ENCODE measurements at places on chromosomes 16 and 17.

- no peak overlapping the region for H3K4me3 ChIP-seq
- peak; percentile 56 for DNase-seq
- H3K36me3 ChIP-seq = no peaks in the 10 kb centered on the region
- no peaks in the 10 kb centered on the region for H3K27me3 ChIP-seq
- peak overlapping the region; percentile 85 for H3K27ac ChIP-seq
Measured at GRCh38 chr17:77326076-77326591, 185.4 kb downstream of the SEC14L1 start.

- no peaks in the 10 kb centered on the region for H3K36me3 ChIP-seq
- peak overlapping the region; percentile 57 for H3K4me3 ChIP-seq
- peaks cover 16% of the 10 kb centered on the region for H3K4me1 ChIP-seq
- no peak for DNase-seq
Measured at GRCh38 chr17:58532555-58532951, 18.1 kb upstream of the MTMR4 start.

GRCh38 chr17:82970067-82970466 lies 109.3 kb upstream of the METRNL start:
- no peak overlapping the region for H3K27ac ChIP-seq
- no peaks in the 10 kb centered on the region for H3K4me1 ChIP-seq
- no peaks in the 10 kb centered on the region for H3K36me3 ChIP-seq
- no peak overlapping the region for H3K4me3 ChIP-seq

GRCh38 chr16:88790312-88791211 lies 5.5 kb upstream of the PIEZO1 start:
- H3K4me1 ChIP-seq = peaks cover 10% of the 10 kb centered on the region
- H3K27ac ChIP-seq = peak overlapping the region; percentile 65
- H3K27me3 ChIP-seq = peaks cover 6% of the 10 kb centered on the region
- no peaks in the 10 kb centered on the region for H3K36me3 ChIP-seq

- no peak overlapping the region for H3K4me3 ChIP-seq
- peaks cover 1% of the 10 kb centered on the region for H3K36me3 ChIP-seq
- no peaks in the 10 kb centered on the region for H3K4me1 ChIP-seq
- no peaks in the 10 kb centered on the region for H3K27me3 ChIP-seq
Measured at GRCh38 chr17:69117855-69118784, 23.6 kb downstream of the ABCA6 start.

- no peaks in the 10 kb centered on the region for H3K27me3 ChIP-seq
- DNase-seq = no peak
- no peaks in the 10 kb centered on the region for H3K36me3 ChIP-seq
- H3K4me3 ChIP-seq = no peak overlapping the region
- H3K27ac ChIP-seq = no peak overlapping the region
Measured at GRCh38 chr17:10558049-10558448, 8.6 kb upstream of the MYH2 start.

DNA sequence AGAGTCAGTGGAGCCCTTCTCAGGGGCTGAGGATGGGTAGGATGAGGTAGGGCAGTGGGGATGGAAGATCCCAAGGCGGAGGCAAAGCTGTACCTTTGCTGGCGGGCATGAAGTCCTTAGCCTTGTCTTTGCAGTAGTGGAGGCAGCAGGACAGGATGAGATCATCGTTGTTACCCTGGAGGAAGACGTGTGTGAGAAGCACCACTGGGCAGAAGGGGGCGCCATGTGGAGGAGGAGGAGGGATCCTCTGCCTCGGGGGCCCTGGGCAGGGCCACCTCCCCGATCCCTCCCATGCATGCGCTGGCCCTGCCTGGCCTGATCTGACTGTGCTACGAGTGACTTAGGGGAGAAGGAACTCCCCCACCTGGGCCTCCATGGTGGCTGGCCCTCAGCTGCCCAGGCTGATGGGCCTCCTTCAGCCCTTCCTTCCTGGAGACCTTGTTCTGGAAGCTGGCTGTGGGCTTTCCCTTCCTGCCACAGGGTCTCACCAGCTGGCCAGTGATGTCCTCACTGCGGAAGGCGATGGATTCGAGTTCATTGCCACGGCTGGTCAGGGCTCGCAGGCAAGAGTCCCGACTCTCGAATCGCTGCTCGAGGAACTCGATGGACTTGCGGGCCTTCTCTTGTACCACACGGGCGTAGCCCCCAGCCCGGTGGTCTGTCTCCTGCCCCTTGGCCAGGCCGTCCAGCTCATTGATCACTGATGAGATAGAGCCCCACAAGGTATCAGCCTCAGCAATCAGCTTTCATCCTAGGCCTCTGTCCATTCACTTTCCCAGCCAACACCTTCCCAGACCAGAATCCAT lies 10.3 kb downstream of the HIC1 start:
- DNase-seq = no peak
- H3K36me3 ChIP-seq = peaks cover 24% of the 10 kb centered on the region
- peak overlapping the region; percentile 55 for H3K27ac ChIP-seq
- H3K27me3 ChIP-seq = no peaks in the 10 kb centered on the region
- peaks cover 72% of the 10 kb centered on the region for H3K4me1 ChIP-seq

DNA sequence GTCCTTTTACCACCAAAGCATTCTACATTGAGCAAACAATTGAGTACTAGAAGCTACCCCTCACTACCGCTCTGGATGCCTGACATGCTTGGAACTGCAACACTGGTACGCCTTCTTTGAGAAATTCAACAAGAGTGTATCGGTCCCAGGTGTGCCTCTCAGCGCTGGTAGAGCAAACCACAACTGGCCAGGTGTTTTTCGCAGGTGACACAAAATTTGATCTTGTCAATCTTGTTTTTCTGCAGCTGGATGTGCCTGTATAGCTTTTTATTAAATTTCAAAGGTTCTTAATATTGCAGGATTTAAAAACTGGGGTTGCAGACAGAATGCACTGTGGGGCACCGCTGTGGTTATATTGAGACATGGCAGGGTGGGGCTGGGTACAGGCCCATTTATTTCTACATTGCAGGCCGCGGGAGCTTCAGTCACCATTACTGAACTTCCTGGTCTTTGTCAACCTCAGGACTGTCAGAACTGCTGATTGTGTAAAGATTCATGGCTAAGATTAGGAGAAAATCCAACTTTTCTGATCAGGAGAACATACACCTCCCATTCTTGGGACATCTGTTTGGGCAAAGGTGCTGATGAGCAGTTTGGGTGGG lies 4.5 kb upstream of the SNX20 start:
- H3K27me3 ChIP-seq = no peaks in the 10 kb centered on the region
- no peaks in the 10 kb centered on the region for H3K36me3 ChIP-seq
- H3K4me3 ChIP-seq = no peak overlapping the region
- H3K4me1 ChIP-seq = peaks cover 24% of the 10 kb centered on the region
- no peak for DNase-seq

DNA sequence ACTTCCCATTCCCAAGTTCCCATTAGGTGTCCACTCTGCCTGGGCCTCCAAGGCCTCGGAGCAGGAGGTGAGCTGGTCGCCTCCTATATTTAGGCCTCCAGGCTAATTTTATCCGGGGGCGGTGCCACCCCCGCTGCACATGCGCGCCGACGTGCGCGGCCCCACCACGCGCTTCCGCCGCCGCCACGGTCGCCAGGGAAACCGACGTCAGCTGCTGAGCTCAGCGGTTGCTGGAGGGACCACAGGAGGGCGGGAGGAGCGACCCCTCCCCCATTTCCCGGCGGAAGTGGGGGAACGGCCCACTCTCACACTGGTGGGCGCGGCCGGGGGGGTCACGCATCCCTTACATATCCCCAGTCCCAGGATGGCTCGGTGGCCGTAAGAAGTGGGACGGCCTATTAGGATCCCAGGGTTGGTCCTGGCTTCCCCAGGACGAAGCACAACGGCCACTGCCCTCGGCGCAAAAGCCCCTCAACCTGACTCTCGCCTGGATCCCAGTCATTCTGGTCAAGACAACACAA lies 1.0 kb downstream of the PER1 start:
- H3K4me3 ChIP-seq = peak overlapping the region; percentile 85
- peak overlapping the region; percentile 100 for H3K27ac ChIP-seq
- H3K4me1 ChIP-seq = peaks cover 34% of the 10 kb centered on the region
- DNase-seq = peak; percentile 95

- H3K4me1 ChIP-seq = no peaks in the 10 kb centered on the region
- H3K27me3 ChIP-seq = no peaks in the 10 kb centered on the region
- DNase-seq = no peak
- no peaks in the 10 kb centered on the region for H3K36me3 ChIP-seq
Measured at GRCh38 chr16:58638148-58639036, 8.8 kb upstream of the CNOT1 start.

DNA sequence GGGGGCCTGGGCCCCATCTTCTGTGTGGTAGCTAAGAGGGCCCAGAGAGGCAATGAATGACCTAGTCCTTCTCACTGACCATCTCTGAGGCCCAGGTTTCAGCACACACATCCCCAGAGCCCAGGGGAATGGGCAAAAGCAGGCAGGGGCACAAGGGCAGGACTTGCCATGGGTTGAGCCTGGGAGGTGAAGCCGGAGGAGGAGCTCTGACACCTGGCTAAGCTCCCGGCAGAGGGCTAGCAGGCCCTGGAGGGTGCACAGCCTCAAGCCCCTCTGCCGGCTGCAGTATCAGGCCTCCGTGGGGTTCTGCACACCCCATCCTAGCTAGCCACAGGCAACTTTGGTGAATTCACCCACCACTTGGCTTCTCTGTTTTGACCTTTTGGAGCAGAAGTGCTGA lies 5.3 kb downstream of the SRCIN1 start:
- no peaks in the 10 kb centered on the region for H3K4me1 ChIP-seq
- H3K27me3 ChIP-seq = peaks cover 69% of the 10 kb centered on the region
- DNase-seq = no peak
- H3K4me3 ChIP-seq = no peak overlapping the region
- no peak overlapping the region for H3K27ac ChIP-seq
- H3K36me3 ChIP-seq = no peaks in the 10 kb centered on the region

DNA sequence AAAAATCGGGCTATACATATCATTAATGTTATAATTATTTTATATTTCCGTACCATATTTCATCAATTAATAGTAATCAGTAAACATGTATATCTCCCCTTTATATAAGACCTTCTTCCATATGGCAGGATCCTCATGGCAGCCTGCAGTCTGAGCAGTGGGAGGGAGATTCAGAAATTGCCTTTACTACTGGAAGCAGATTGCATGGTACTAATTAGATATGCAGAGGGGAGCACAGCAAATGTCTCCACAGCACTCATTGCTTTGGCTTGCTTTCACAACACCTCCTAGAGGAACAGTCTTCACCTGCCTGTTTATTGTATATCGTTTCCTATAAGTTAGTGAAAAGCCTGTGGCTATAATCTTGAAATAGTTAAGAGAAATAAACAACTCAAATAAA lies 585.8 kb upstream of the GOT2 start:
- DNase-seq = no peak
- H3K36me3 ChIP-seq = no peaks in the 10 kb centered on the region
- H3K4me3 ChIP-seq = no peak overlapping the region

DNA sequence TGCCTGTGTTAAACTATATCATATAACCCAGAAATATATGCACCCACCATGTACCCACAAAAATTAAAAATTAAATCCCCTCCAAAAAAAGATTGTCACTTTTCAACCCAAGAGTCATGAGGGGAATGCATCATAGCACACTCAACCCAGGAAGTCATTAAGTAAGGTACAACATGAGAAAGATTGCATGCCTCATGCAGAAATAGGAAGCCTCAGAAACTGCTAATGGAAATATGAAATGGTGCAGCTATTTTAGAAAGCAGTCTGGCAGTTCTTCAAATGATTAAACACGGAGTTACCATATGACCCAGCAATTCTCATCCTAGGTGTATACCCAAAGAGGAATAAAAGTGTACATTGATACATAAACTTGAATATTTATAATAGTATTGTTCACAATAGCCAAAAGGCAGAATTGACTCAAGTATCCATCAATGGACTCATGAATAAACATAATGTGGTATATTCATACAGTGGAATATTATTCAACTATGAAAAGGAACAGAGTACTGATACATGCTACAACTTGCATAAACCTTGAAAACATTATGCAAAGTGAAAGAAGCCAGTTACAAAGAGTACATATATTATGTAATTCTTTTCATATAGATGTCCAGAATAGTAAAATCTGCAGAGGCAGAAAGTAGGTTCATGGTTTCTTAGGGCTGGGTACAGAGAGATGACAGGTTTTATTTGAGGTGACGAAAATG lies 70.4 kb downstream of the TMEM100 start:
- H3K27ac ChIP-seq = no peak overlapping the region
- H3K4me3 ChIP-seq = no peak overlapping the region
- no peaks in the 10 kb centered on the region for H3K36me3 ChIP-seq
- no peak for DNase-seq
- no peaks in the 10 kb centered on the region for H3K27me3 ChIP-seq
- H3K4me1 ChIP-seq = no peaks in the 10 kb centered on the region

DNA sequence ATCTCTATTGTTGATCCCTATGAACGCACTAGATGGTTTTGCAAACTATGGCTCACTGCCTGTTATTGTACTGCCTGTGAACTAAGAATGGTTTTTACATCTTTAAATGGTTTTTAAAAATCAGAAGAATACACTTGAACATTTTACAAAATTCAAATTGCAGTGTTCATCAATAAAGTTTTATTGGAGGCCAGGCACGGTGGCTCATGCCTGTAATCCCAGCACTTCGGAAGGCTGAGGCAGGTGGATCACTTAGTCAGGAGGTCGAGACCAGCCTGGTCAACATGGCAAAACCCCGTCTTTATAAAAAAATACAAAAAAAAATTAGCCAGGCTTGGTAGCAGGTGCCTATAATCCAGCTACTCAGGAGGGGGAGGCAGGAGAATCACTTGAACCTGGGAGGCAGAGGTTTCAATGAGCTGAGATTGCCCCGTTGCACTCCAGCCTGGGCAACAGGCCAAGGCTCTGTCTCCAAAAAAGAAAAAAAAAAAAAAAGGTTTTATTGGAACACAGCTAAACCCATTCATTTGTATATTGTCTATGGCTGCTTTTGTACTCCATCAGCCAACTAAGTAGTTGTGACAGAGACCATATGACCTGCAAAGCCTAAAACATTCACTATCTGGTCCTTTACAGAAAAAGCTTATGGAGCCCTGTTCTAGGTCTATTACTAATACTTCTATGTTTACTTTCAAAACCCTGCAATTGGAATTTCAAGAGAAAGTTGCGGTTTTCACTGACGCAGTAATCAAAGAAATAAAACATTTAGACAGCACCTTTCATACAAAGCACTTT lies 18.9 kb downstream of the IKZF3 start:
- no peak overlapping the region for H3K27ac ChIP-seq
- no peaks in the 10 kb centered on the region for H3K36me3 ChIP-seq
- no peak overlapping the region for H3K4me3 ChIP-seq
- H3K27me3 ChIP-seq = peaks cover 5% of the 10 kb centered on the region
- H3K4me1 ChIP-seq = no peaks in the 10 kb centered on the region

DNA sequence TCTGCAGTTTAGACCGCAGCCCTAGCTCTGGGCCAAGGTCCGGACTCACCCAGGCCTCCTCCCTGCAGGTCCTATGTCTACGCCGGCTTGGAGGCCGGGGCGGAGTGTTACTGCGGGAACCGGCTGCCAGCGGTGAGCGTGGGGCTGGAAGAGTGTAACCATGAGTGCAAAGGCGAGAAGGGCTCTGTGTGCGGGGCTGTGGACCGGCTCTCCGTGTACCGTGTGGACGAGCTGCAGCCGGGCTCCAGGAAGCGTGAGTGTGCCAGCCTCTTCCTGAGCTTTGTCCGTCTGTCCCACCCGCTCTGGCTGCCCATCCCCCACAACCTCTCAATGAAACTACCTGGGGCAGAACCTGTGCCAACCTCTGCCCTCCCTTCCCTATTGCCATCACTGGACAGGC lies 20.1 kb downstream of the WSCD1 start:
- H3K27me3 ChIP-seq = no peaks in the 10 kb centered on the region
- DNase-seq = peak; percentile 50
- no peak overlapping the region for H3K27ac ChIP-seq

- no peak for DNase-seq
- H3K4me1 ChIP-seq = no peaks in the 10 kb centered on the region
- H3K27me3 ChIP-seq = no peaks in the 10 kb centered on the region
- H3K27ac ChIP-seq = no peak overlapping the region
- no peak overlapping the region for H3K4me3 ChIP-seq
Measured at GRCh38 chr17:19986941-19987861, 9.6 kb upstream of the AKAP10 start.

GRCh38 chr16:9000664-9001063 lies 37.0 kb upstream of the USP7 start:
- H3K4me1 ChIP-seq = no peaks in the 10 kb centered on the region
- no peak overlapping the region for H3K27ac ChIP-seq
- H3K27me3 ChIP-seq = no peaks in the 10 kb centered on the region
- no peak for DNase-seq
- H3K4me3 ChIP-seq = no peak overlapping the region
